ENCODE measurements at places on chromosomes 4 and X.

GRCh38 chr4:113350576-113350975 lies 301.1 kb downstream of the ANK2 start:
- no peak for DNase-seq

DNA sequence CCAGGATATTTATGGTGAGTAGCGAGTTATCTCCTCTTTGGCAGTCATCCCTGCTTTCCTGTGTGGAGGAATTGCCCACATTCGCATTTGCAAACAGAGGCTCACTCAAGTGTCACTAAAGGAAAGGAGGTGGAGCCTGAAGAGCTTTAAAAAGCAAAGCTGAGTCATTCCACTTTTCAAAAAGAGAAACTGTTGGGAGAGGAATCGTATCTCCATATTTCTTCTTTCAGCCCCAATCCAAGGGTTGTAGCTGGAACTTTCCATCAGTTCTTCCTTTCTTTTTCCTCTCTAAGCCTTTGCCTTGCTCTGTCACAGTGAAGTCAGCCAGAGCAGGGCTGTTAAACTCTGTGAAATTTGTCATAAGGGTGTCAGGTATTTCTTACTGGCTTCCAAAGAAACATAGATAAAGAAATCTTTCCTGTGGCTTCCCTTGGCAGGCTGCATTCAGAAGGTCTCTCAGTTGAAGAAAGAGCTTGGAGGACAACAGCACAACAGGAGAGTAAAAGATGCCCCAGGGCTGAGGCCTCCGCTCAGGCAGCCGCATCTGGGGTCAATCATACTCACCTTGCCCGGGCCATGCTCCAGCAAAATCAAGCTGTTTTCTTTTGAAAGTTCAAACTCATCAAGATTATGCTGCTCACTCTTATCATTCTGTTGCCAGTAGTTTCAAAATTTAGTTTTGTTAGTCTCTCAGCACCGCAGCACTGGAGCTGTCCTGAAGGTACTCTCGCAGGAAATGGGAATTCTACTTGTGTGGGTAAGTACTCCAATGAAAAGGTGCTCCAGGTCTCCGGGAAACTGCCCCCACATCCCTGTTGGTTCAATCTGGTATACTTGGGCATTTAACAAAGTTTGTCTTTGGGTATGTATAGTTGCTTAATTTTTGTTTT lies at the start of gene EGF:
Gene EGF, plus strand, starts transcription at position 178 of the 890 bp plus-strand sequence. Its CDS starts 453 bp downstream, at position 631.
- DNase-seq: peak; percentile 60

DNA sequence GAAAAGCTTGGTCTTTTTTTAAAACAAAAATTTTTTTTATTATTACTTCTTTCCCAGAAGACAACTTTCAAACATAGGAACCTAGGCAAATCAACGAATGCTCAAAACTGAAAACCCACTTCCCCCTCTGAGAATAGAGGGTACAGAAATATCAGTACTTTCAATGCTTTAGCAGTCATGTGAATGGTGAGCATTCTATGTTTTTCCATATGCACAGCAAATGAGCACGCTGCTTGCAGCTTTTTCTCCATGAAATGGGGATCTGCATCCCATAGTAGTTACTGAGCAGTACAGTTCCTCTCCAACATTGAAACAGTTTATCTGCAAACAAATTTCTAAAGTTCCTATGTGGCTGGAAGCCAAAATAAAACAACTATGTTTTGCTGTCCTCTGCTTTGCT lies 108.4 kb upstream of the BMP2K start:
- no peak for DNase-seq

- peak; percentile 2 for DNase-seq
Measured at GRCh38 chrX:41889317-41890025, 33.9 kb downstream of the CASK start.

GRCh38 chrX:130094696-130095095 lies 15.6 kb downstream of the ELF4 start:
- DNase-seq: no peak

DNA sequence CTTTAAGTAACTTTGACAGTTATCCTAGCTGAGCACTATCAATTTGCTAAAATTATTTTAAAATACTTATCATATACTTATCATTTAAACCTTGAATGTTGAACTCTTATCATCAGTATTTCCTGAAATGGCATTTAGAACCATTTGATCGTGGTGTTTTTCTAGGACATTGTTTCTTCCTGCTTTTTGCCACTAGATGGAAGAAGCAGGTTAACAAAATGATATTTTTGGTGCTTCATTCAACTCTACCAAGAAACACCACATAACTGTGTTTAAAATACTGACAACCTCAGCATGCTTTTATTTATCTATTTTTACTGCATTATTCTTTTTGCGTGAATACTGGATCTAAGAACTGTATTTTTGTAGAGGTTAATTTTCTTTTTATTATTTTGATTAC lies 44.6 kb downstream of the C4orf33 start:
- DNase-seq: no peak

DNA sequence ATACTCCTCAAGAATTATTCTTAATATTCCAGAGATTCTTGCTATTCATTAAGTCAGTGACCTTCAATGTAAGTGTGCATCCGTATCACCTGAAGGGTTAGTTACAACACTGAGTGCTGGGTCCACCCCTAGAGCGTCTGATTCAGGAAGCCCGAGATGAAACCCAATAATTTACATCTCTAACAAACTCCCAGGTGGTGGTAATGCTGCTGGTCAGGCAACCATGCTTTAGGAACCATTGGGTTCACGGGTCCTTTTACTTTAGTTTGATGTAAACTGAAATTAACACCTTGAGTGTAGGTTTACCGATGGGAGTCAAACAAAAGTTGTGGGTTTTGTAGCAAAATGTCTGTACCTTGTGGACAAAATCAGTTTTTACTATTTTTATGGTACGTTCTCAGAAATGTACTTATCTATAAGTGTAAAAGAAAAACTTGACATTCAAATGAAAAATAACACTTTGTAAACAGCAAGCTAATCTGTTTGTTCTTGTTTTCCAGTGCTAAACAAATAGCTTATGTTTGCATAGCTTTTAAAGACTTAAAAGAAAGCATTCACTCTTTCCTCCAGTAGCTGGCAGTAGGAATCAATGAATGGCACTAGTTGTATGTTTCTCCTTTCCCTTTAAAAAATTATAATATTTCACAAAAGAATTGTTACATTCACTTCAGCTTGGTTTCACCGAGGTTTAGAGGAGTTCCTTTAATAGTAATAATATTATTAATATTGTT lies 32.7 kb downstream of the ACE2 start:
- peak; percentile 1 for DNase-seq

DNA sequence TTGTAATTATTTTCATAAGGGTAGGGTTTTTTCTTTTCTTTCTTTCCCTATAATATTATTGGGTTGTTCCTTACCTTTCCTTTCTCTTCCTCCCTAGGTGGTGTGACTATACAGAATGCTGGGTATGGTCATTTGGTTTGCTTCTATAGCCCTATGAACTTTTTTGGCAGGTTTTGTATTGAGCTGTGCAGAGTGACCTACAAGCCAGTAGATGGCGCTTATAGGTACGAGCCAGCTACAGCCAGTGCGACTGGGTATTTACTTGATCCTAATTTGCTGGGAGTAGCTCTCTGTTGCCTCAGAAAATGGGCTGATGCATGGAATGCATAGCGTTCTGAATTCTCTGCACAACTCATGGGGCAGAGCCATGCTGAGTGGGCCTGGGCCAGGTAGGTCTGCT lies 423.3 kb downstream of the MAGEE1 start:
- no peak for DNase-seq

DNA sequence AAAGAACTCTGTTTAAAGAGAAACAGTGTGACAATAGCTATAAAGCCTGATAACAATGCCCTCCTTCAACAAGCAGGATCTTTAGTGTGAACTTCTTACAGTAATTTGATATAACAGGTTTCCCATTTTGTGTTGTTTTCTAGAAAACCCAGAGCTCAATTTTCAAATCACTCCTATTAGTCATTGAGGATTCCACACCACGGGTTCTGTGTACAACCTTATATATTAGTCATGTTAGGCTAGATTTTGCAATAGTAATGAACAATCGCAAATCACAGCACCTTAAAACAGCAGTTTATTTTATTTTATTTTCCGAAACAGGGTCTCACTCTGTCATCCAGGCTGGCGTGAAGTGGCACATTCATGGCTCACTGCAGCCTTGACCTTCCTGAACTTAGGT lies 1020.9 kb upstream of the INTU start:
- DNase-seq: no peak

GRCh38 chr4:14880805-14881204 lies 121.5 kb upstream of the CPEB2 start:
- no peak for DNase-seq

Measured in ACHN (cell line).